Omental fat pad (tissue), 4 donors: ENCODE measurements at places on chromosomes 7 and 10. TPM values are rescaled to one million over a fixed set of nuclear protein-coding genes. Genes with fewer than 3 reads are reported as not detected.

- DNase-seq, result no peak
These were observed 93.8 kb downstream of the CPXM2 start for GRCh38 chr10:123797813-123798212.

- no peak for DNase-seq
These were observed 117.0 kb downstream of the MARCHF5 start for GRCh38 chr10:92408017-92408361.

STEAP2 gene
- 10.9 TPM for total RNA-seq

- DNase-seq, result no peak
These were observed 20.5 kb upstream of the RHEB start for GRCh38 chr7:151540146-151540545.

TAS2R41 gene
- total RNA-seq, result not detected

DNA sequence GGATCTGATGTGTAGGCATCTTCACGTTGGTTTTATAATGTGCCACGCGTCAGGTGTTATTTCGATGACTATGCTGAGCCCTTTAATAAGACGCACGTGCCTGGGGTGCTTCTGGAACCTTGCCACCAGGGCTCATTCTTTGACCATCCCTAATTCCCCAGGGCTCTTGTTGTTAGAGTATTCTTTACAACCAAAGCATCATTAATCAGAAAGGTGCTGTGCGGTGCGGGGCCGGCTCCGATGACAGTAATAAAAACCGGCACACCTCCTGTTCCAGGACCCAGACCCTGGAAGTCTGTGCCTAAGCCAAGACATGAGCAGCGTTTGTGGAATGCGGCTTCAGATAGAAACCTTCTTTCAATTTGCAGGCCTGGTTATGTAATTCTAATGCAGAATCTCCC is 58.4 kb downstream of the MGMT start:
- no peak for DNase-seq

DNA sequence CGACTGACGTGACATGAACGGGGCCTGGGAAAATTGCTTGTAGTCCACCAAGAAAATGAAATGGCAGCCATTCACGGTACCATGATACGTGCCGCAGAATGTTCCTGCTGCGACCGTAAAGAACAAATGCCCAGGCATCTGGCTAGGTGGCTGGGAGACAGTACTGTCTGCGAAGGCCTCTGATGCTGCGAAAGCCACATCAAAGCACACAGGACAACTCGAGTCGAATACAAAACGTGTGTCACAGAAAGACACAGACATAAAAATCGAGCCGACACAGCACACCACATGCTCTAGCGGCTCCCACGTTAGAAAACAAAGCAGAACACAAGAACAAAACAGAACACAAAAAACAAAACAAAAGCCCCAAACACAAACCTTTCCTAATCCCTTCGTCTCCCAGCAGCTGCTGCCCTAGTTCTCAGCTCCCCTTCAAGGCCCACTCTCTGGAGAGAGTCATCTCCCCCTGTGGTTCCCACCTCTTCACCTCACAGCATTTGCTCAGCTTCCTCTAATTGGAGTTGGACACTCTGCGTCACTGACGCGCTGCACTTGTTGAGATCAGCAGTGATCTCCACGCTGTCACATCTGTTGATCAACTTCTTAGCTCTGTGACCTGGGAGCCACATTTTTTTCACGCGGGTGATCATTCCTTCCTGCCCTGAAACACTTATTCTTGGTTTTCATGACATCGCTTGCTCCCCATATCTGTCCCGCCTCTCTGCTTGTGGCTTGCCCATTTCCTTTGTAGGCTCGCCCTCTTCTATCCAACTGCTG is 112.2 kb downstream of the CLEC2L start:
- no peak for DNase-seq

GSTO1 gene
- 81.7 TPM for total RNA-seq

DNA sequence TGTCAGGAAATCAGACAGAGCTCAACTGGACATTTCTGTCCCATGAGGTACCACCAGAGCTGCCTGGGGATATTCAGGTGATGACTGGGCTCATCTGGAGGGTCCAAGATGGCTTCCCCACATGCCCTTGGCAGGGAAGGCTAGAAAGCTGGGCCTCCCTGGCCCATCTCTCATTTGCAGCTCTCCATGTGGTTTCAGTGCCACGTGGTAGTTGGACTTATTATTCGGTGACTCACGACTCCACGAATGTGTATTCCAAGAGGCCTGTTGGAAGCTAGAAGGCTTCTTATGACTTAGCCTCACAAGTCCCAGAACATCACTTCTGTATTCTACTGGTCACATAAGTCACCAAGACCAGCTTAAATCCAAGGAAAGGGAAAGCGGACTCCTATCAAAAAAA is 22.8 kb downstream of the NSMCE4A start:
- DNase-seq, result no peak

- no peak for DNase-seq
These were observed 751 bp downstream of the PAX2 start for GRCh38 chr10:100745882-100746783.
